Adrenal gland (tissue), 19 donors: ENCODE measurements at places on chromosomes 11 and 22. TPM values are rescaled to one million over a fixed set of nuclear protein-coding genes. Genes with fewer than 3 reads are reported as not detected.

The ATXN10 gene
- total RNA-seq, result 168 TPM

The PICALM gene
- 109 TPM for total RNA-seq

The OR8J1 gene
- total RNA-seq, result not detected

The SUSD2 gene
- total RNA-seq, result 50.5 TPM

The CNTF gene
- total RNA-seq, result 3.0 TPM

DNA sequence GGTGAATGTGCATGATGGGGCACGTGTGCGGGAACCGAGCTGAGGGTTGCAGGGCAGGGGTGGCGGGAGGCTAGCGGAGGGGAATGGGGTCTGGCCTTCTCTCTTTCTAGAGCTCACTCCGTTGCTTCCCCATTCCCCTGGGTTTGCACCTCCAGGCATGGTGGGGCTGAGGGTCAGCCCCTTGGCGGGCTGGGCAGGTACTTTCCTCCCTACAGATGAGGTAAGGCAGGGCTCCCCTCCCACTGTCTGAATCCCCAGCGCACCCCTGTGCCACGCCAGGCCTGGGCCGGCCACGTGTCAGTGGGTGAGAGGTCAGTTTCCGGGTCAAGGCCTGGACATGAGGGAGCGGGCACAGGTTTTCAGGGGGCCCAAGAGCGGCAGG lies 8.9 kb downstream of the SUSD2 start:
- H3K27ac ChIP-seq, result no peak overlapping the region
- H3K36me3 ChIP-seq, result no peaks in the 10 kb centered on the region
- no peak for DNase-seq
- no peaks in the 10 kb centered on the region for H3K27me3 ChIP-seq

- H3K36me3 ChIP-seq, result no peaks in the 10 kb centered on the region
- H3K4me1 ChIP-seq, result peaks cover 4% of the 10 kb centered on the region
- no peak overlapping the region for H3K4me3 ChIP-seq
- DNase-seq, result no peak
- no peak overlapping the region for H3K27ac ChIP-seq
Observed at GRCh38 chr11:33730716-33731115, 5.5 kb downstream of the CD59 start.

DNA sequence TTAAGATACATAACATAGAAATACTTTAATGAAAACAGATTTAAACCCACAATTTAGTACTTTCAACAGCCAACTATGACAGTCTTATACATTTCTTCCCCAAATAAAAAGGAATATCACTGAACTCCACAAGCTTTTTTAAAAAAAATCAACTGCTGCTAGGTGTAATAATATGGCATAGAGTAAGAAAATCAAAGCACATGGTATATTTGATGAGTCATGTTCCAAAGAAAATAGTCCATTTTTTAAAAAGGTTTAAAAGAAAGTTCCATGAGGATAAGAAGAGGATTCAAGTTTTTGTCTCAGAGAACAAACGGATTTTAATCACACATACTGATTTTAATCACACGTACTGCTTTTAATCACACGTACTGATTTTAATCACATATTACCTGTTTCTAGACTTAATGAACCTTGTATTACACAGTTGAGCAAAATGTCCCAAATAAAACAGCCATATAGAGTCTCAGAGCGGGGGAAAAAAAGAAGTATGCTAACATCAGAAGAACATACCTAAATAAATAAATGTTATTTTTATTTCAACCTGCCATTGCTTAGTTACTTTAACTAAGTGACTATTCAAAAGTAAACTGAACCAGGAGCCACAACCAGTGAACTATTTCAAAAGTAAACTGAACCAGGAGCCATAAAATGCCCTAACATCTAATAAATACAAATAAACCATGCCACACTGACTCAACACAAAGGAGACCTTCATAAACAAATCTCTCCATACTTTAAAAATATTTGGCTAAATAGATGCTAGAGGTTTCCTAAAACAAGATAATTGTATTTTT lies 198.4 kb downstream of the SBF2 start:
- H3K27ac ChIP-seq, result no peak overlapping the region
- no peaks in the 10 kb centered on the region for H3K27me3 ChIP-seq
- no peak for DNase-seq
- H3K4me1 ChIP-seq, result peaks cover 10% of the 10 kb centered on the region
- no peaks in the 10 kb centered on the region for H3K36me3 ChIP-seq

DNA sequence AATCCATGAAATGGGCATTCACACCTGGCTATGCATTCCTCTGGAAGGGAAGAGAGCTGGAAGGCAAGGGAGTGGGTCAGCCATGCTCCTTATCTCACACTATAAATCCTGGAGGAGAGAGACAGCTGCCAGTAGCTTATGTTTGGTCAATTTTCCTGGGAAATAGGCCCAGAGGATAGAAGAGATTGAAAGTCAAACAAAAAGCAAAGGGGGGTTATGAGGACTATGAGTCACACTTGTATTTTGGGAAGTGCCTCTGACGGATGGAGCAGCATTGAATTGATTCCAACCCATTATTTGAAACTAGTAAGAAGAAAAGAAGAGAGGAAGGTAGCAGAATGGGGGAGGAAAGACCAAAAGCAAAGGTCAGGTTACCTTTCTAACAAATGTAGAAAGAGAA lies 25.0 kb downstream of the SNX19 start:
- no peaks in the 10 kb centered on the region for H3K27me3 ChIP-seq
- H3K27ac ChIP-seq, result peak overlapping the region; percentile 46
- H3K4me1 ChIP-seq, result peaks cover 24% of the 10 kb centered on the region
- DNase-seq, result no peak
- H3K36me3 ChIP-seq, result peaks cover 38% of the 10 kb centered on the region

DNA sequence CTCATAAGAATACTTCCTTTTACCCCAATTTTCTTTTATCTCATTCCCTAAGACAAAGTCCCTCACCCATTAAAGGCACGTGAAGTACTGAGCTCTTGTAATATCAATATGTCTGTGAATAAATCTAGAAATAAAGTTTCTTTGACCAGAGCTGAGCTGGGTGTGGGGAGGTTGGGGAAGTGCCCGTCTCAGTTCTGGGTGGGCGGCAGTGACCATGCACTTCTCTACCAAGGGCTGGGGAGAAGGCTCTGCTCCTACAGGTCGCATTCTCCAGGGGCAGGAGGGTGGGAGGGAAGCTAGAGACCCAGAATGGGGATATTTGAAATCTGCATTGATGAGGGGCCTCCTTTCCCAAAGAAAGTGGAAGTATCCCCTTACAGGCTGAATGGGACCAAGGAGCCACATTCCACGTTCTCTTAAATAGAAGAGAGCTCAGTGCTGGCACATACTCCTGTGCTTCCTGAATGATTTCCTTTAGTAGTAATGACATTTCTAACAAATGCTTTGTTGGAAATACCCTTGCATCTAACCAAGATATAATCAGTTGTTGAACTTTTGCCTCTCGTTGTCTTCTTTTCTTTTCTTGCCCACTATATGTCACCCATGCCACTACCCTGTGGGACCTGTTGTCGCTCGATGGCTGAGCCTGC lies 16.1 kb downstream of the RBX1 start:
- H3K27me3 ChIP-seq, result no peaks in the 10 kb centered on the region
- H3K4me3 ChIP-seq, result no peak overlapping the region
- no peak for DNase-seq
- no peaks in the 10 kb centered on the region for H3K4me1 ChIP-seq
- H3K27ac ChIP-seq, result no peak overlapping the region

GRCh38 chr11:65066805-65067291 lies 8.5 kb upstream of the NAALADL1 start:
- H3K27ac ChIP-seq, result no peak overlapping the region
- H3K4me1 ChIP-seq, result no peaks in the 10 kb centered on the region
- no peak for DNase-seq
- no peaks in the 10 kb centered on the region for H3K36me3 ChIP-seq
- no peaks in the 10 kb centered on the region for H3K27me3 ChIP-seq

DNA sequence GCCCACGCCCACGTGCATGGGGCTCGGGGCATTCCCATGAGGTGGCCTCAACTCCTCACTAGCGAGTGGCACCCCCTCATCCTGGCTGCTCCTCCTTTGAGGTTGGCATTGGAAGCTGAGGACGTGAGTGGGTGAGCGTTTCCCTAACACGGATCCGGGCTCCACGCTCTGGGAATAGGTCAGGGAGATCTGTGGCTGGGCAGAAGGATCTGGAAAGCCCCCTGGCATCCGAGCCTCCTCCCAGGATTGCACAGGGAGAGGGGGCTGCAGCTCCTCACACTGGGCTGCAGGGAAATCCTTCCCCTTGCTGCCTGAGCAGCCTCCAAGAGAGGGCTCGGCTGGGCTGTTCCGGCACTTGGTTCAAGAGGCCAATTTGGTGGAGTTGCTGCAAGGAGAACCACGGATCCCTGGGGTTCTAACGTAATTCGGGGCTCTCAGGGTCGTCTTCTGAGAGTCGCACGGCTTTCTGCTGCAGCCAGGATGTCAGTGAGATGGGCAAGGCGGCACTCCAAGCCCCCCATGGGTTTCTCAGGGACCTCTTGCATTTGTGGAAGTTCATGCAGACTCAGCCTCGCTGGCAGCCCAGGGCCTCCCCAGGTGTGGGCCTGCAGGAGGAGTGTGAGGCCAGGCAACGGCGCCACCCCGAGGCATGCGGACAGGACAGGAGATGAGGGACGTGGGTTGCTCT lies 1119.0 kb downstream of the BRD1 start:
- H3K27me3 ChIP-seq, result no peaks in the 10 kb centered on the region
- H3K4me1 ChIP-seq, result no peaks in the 10 kb centered on the region
- no peak for DNase-seq
- no peak overlapping the region for H3K4me3 ChIP-seq
- H3K36me3 ChIP-seq, result no peaks in the 10 kb centered on the region
- no peak overlapping the region for H3K27ac ChIP-seq

GRCh38 chr22:49289822-49290679 lies 537.6 kb downstream of the BRD1 start:
- no peak overlapping the region for H3K27ac ChIP-seq
- no peaks in the 10 kb centered on the region for H3K36me3 ChIP-seq
- no peak for DNase-seq
- H3K27me3 ChIP-seq, result no peaks in the 10 kb centered on the region
- no peaks in the 10 kb centered on the region for H3K4me1 ChIP-seq

DNA sequence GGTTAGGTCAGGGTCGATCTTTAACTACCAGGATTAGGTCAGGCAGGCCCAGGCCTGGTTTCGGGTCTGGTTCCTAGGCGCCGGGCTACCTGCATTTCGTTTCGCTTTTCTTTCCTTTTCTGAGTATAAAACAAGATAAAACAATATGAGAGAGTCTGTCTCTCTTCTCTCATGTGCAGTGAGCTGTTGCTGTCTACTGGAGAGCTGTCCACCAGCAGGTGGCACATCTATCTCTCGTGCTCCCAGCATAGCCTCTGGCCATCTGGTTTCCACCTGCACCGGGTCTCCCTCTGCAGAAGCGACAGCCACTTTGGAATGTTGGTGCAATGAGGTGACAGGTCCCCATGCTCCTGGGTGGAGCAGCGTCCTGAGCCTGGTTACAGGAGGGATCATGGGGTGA lies 27.6 kb downstream of the RIBC2 start:
- H3K4me1 ChIP-seq, result no peaks in the 10 kb centered on the region
- H3K4me3 ChIP-seq, result no peak overlapping the region
- H3K36me3 ChIP-seq, result no peaks in the 10 kb centered on the region
- H3K27ac ChIP-seq, result no peak overlapping the region
- H3K27me3 ChIP-seq, result peaks cover 4% of the 10 kb centered on the region
- DNase-seq, result peak; percentile 58

DNA sequence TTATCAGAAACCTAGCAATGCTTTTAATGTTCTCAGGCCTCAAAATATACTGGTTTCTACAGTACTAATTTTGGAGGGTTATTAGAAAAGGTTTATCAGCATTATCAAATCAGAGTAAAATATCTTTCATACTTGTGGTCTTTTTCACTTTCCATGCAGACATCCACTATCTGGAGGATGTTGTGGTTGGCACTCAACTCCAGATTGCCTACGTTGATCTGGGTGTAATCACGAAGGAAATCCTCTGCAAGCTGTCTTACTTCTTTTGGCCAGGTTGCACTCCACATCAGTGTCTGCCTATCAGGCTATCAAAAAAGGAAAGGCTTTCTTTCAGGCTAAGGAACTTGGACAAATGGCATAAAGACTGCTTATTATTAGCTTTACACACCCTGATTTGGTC lies 11.6 kb downstream of the DDX17 start:
- peaks cover 99% of the 10 kb centered on the region for H3K36me3 ChIP-seq
- peaks cover 25% of the 10 kb centered on the region for H3K4me1 ChIP-seq
- no peaks in the 10 kb centered on the region for H3K27me3 ChIP-seq
- DNase-seq, result no peak

- DNase-seq, result no peak
- H3K27me3 ChIP-seq, result no peaks in the 10 kb centered on the region
- no peak overlapping the region for H3K4me3 ChIP-seq
- H3K4me1 ChIP-seq, result no peaks in the 10 kb centered on the region
- H3K27ac ChIP-seq, result no peak overlapping the region
Observed at GRCh38 chr11:82321206-82321605, 412.5 kb downstream of the FAM181B start.

- DNase-seq, result peak; percentile 58
- no peak overlapping the region for H3K4me3 ChIP-seq
- H3K27ac ChIP-seq, result no peak overlapping the region
- H3K36me3 ChIP-seq, result no peaks in the 10 kb centered on the region
Observed at GRCh38 chr11:74739546-74740270, 8.5 kb upstream of the CHRDL2 start.

DNA sequence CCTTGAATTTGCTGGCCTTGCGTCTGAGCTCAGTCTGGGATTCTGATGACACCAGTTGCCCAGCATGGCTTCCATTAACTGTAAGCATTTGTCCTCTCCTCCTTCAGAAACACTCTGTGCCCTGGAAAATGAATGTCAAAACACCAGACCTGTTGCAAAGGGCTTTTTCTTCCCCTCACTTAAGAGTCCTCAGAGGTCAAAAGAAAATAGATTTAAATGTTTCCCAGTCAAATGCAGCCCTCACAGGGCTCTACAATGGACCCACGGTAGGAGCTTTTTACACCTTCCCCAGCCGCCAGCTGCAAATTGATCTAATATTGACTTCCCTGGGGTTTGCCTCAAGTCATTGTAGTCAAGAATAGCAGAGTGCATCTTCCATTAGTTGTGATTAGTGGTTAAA lies 332.2 kb downstream of the INSC start:
- H3K4me3 ChIP-seq, result no peak overlapping the region
- no peaks in the 10 kb centered on the region for H3K27me3 ChIP-seq
- no peaks in the 10 kb centered on the region for H3K36me3 ChIP-seq
- no peaks in the 10 kb centered on the region for H3K4me1 ChIP-seq
- no peak for DNase-seq
- no peak overlapping the region for H3K27ac ChIP-seq

DNA sequence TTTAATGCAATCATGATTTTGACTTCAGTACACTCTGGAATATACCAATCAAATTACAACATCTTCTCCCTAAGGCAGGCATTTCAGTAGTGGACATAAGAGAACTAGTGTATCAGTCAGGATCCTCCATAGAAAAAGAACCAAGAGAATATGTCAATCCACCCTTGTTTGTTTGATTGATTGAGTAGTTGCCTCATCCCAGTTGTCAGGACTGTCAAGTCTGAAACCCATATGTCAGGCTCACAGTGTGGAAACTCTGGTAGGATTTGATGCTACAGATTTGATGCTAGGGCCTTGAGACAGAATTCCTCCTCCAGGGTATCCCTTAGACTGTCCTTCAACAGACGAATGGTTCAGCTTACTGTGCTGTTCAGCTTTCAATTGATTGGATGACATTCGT lies 375.0 kb downstream of the ETS1 start:
- DNase-seq, result no peak
- no peaks in the 10 kb centered on the region for H3K36me3 ChIP-seq
- no peaks in the 10 kb centered on the region for H3K27me3 ChIP-seq

- no peak overlapping the region for H3K4me3 ChIP-seq
- no peaks in the 10 kb centered on the region for H3K36me3 ChIP-seq
- H3K27me3 ChIP-seq, result no peaks in the 10 kb centered on the region
Observed at GRCh38 chr11:67389477-67389876, 2.3 kb upstream of the RAD9A start.
